ENCODE measurements at places on chromosomes 13 and 19. TPM values are rescaled to one million over a fixed set of nuclear protein-coding genes. Genes with fewer than 3 reads are reported as not detected.

CALR3 gene
- not detected for total RNA-seq

CEACAM7 gene
- total RNA-seq, result not detected

B3GLCT gene
- 14.7 TPM for total RNA-seq

GFY gene
- total RNA-seq, result not detected

NUDT15 gene
- 9.8 TPM for total RNA-seq

CEACAM1 gene
- total RNA-seq, result not detected

CLIP3 gene
- total RNA-seq, result 13.4 TPM

SIGLEC10 gene
- total RNA-seq, result not detected

KLF1 gene
- total RNA-seq, result not detected

FCAR gene
- not detected for total RNA-seq

COX7A1 gene
- total RNA-seq, result 13.6 TPM

ZNF486 gene
- 8.5 TPM for total RNA-seq

SIGLECL1 gene
- not detected for total RNA-seq

LILRB1 gene
- not detected for total RNA-seq

ADAMTSL5 gene
- total RNA-seq, result 0.29 TPM

CRX gene
- total RNA-seq, result not detected

GRK1 gene
- not detected for total RNA-seq

ZNF222 gene
- 6.8 TPM for total RNA-seq

ZNF563 gene
- total RNA-seq, result 4.4 TPM

SLC8A2 gene
- total RNA-seq, result under 0.01 TPM

OR10H5 gene
- not detected for total RNA-seq

IFNL1 gene
- total RNA-seq, result not detected

KCNRG gene
- total RNA-seq, result 4.0 TPM

MYBPC2 gene
- total RNA-seq, result not detected

SIAH3 gene
- not detected for total RNA-seq

SOX1 gene
- not detected for total RNA-seq

NLRP13 gene
- not detected for total RNA-seq

TGFBR3L gene
- total RNA-seq, result not detected

JUND gene
- 172 TPM for total RNA-seq

MZF1 gene
- 22.7 TPM for total RNA-seq

SYNGR4 gene
- total RNA-seq, result not detected

ANGPTL4 gene
- 1.1 TPM for total RNA-seq

CEACAM8 gene
- total RNA-seq, result not detected

SCEL gene
- total RNA-seq, result not detected

PLD3 gene
- 136 TPM for total RNA-seq

ZNF793 gene
- 1.8 TPM for total RNA-seq

HCN2 gene
- total RNA-seq, result 1.2 TPM

BCAM gene
- 4.3 TPM for total RNA-seq

AKT1S1 gene
- total RNA-seq, result 13.4 TPM

ATP12A gene
- under 0.01 TPM for total RNA-seq

HIPK4 gene
- total RNA-seq, result 0.36 TPM

NLRP5 gene
- total RNA-seq, result not detected

C19orf47 gene
- total RNA-seq, result 7.7 TPM

APOC4 gene
- not detected for total RNA-seq

CYP4F8 gene
- not detected for total RNA-seq

MRPL57 gene
- total RNA-seq, result 15.0 TPM

PSG2 gene
- not detected for total RNA-seq

IGFL2 gene
- total RNA-seq, result not detected

PNMA8A gene
- total RNA-seq, result 2.1 TPM

CEACAM20 gene
- not detected for total RNA-seq

INAFM1 gene
- 4.4 TPM for total RNA-seq
